SK-N-DZ (cell line): ENCODE measurements at places on chromosomes 13 and 19.
A peak's percentile ranks its signal among the peaks of the same experiment; 100 is the strongest.

GRCh38 chr13:45522571-45522970 lies 57.8 kb downstream of the COG3 start:
- DNase-seq: no peak

DNA sequence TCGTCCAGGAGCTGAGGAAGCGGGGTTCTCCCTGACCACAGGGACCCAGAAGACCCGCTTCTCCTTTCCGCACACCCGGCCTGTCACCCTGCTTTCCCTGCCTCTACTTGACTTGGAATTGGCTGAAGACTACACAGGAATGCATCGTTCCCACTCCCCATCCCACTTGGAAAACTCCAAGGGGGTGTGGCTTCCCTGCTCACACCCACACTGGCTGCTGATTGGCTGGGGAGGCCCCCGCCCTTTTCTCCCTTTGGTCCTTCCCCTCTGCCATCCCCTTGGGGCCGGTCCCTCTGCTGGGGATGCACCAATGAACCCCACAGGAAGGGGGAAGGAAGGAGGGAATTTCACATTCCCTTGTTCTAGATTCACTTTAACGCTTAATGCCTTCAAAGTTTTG lies 18.9 kb downstream of the VASP start:
- DNase-seq: peak; percentile 76

GRCh38 chr19:20925481-20925880 lies 2.4 kb downstream of the ZNF85 start:
- no peak for DNase-seq

DNA sequence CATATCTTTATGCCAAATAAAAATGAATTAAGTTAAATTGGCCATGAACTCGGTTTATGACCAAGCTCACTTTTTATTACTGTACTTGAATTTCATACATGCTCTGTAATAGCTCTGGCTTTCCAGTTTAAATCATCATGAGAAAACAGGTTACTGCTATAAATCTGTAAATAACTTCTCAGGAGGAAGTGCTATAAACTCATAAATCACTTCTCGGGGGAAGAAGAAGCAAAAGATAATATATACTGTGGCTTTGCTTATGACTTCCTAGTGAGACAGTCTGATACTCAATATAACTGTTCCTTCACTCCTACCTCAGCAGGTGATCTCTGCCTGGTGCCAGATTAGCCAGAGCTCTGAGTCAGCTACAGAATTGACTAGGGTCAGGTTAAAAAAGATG lies 12.5 kb downstream of the SUPT20H start:
- DNase-seq: no peak

GRCh38 chr19:16573296-16573695 lies 1.1 kb upstream of the SLC35E1 start:
- DNase-seq: no peak

DNA sequence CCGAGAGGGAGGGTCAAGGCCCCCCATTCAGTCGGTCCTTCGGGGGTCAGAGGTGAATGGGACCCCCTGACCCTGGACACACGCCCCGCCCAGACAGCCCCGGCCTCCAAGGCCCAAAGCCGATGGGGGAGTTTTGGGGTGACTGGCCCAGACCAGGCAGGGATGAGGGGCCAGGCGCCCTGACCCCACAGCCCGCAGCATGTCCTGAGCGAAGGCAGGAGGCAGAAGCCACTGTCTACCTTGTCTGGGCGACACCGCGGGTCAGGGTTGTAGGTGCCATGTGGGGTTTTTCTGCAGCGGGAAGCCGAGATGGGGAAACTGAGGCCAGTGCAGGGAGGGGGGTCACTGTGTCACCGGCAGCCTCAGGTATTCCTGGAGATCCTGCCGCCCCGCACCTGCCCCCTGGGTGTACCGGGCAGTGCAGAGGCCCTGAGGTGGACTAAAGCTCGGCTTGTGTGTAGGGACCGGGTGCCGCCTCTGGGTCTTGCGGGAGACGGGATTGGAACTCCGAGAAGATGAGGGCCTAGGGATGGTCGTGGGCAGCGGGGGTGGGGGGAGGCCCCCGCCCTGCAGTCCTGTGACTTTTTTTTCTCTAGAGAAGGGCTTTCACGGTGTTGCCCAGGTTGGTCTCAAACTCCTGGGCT lies 8.5 kb downstream of the ARID3A start:
- DNase-seq: no peak

DNA sequence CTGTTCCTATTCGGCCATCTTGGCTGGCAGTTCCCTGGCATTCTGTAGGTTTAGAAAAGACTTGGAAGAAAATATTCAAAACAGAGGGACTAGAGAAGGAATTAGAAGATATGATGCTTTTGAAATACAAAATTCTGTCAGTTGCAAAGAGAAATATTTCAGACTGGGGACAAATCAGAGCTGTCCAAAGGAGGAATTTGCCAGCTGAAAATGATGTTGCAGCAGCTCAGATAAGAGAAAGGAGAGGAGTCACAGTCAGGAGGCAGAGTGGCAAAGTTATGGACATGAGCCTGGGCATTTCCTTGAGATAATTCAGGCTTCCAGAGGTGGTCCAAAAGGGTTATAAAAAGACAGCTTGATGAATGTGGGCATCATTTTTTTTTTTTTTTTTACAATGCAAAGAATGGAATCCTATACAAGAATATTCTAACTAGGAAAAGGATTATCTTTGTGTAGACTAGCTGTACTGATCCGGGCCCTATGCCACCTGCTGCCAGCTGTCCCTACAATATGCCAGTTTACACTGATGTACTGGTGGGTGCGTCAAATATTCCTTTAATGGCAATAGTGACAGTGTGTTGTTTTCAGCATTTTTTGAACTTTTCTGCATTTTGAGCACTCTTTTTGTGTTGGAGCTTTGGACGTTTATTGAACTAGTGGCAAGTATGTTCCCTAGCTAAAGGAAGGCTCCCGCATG lies 31.8 kb upstream of the CBY2 start:
- no peak for DNase-seq

- no peak for DNase-seq
Observed at GRCh38 chr13:98981369-98982080, 3.7 kb upstream of the DOCK9 start.

DNA sequence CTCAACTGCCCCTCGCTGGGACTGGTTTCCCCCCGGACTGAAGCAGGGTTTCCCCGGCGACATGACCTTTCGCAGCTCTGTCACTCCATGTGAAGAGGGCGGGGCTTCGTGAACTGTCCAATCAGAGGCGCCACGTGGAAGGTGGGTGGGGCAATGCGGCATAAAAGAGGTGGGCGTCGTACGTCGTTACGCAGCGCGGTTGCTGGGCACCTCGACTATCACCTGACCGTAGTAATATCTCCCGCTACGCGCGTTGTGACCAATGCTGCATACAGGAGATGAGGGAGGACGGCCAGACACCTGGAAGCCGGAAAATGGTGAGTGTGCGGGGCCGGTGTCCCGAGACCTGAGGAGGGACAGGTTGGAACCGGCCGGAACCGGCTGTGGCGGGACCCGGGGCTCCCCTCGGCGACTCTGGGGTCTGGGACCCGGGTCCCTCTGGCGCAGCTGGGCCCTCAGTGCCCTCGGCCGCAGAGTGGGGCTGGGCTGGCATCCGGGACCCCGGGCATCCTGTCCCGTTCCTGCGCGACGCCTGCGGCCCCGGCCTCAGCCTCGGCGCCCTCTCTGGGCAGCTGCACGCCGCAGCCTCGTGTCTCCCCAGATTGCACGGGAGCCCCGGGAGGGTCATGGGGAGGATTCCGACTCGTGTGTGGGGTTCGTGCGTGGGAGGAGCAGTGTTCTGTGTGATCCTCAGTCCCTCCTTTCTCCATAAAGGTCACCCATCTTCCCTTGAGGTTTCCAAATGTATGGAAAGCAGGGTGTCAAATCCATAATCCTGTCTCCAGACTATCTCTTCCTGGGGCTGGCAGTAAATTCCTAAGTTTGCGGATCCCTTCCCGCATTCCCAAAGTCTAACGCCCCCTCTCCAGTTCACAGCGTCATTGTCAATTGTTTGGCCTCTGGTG lies 32.2 kb downstream of the ZNF136 start:
- DNase-seq: peak; percentile 88

GRCh38 chr13:111472083-111472482 lies 151.6 kb downstream of the TEX29 start:
- DNase-seq: no peak

GRCh38 chr13:99261059-99261458 lies 2.9 kb upstream of the GPR18 start:
- DNase-seq: no peak
